ENCODE measurements at places on chromosomes 6 and 20. TPM values are rescaled to one million over a fixed set of nuclear protein-coding genes. Genes with fewer than 3 reads are reported as not detected.

DNA sequence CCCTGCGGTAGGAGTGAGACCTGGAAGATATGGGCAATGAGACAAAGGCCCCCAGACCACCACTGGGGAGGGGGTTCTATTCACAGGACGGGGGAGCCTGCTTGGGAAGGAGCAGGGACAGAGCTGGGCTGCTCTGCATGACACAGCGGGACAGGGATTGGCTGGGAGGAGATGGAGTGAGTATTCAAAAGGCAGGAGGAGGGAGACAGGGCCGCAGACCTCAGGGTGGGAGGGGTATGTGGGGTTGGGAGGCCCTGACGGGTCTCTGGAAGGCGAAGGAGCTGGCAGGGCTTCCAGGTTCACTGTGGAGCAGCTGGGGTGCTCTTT lies 60.8 kb upstream of the RPS6KA2 start:
- peak; percentile 79 for DNase-seq

DNA sequence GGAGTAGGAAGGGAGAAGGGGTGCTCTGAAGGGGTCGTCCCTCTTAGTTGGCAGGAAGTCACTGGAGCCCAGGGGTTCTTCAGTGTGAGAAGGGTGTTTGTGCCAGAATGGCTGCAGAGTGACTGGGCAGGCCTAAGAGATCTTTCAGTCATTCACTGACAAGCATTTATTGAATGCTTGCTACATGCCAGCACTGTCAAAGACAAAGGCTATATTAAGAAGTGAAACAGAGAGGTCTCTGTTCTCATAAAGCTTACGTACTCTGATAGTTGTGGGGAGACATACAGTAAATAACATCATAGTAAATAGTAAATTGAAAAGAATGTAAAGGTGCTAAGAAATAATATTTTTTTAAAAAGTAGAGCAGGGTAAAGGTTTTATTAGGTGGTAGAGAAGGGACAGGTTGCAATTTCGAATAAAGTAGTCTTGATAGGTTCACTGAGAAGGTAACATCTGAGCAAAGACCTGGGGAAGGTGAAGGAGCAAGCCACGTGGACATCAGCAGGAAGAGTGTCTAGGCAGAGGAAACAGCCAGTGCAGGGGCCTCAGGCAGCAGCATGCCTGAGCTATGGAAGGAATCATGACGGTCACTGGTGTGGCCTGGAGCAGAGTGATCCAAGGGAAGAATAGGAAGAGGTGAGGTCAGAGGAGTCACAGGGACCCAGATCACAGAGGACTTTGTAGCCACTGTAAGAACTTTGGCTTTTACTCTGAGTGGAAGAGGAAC lies 36.3 kb upstream of the RNF8 start:
- DNase-seq: no peak

GRCh38 chr6:35742842-35743241 lies 6.0 kb downstream of the ARMC12 start:
- DNase-seq: peak; percentile 84

DNA sequence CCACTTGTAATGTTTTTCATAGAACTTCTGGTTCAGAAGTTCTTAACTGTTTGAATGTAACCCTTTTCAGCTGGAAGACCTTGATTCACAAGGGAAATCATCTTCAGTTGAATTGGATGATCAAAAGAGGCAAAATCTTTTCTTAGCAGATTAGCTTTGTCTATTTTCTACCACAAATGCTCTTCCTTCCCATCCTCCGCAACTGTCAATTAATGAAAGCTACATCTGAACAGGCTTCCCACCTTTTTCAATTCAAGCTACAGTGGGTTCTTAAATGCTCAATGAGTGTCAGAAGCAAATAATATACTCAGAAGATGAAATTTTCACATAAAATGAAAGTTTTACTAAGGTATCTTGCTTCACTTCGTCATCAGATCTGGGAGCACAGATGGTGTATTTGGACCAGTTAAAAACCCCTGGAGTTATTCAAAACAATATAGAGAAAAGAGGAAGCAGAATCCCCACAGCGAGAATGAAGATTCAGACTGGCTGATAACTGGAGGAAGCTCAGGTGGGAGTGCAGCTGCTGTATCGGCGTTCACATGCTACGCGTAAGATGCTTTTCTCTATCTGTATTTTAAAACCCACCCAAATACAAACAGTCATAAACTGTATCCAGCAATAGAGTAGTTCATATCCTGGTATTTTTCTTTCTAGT lies 19.4 kb downstream of the QRSL1 start:
- no peak for DNase-seq

DNA sequence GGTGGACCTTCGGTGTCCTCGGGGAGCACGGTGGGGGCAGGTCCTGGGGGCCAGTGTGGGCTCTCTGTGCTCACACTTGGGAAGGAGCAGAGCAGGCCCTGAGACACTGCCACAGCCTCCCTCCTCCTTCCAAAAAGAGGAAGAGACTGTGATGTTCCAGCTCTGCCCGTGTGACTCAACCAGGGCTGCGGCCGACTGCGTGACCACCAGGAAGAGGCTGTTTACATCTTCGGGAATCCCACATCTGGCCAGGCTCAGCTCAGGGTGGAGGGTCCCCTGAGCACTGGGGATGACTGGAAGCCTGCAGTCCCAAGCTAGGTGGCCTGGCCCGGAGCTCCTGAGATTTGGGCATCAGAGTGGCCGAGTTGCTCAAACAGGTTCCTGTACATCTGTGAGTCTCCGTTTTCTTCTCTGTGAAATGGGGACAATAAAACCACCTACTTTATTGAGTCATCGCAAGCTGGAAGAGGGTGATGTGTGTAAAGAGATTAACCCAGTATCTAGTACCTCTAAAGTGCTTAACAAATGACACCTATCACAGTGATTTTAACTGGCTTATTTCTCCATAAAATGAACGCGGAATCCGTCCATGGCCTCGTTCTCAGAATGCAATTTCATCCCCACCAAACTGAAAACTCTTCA lies 242.1 kb downstream of the DLL1 start:
- DNase-seq: no peak

GRCh38 chr6:14135893-14136539 lies 18.4 kb downstream of the CD83 start:
- DNase-seq: no peak

- DNase-seq: peak; percentile 71
Measured at GRCh38 chr6:164097551-164098398, 683.3 kb downstream of the QKI start.

- no peak for DNase-seq
Measured at GRCh38 chr20:41308726-41309413, 8.7 kb downstream of the ZHX3 start.

GRCh38 chr20:50286174-50286511 lies 95.5 kb downstream of the CEBPB start:
- no peak for DNase-seq

- DNase-seq: no peak
Measured at GRCh38 chr6:100959280-100959679, 78.2 kb upstream of the ASCC3 start.

DNA sequence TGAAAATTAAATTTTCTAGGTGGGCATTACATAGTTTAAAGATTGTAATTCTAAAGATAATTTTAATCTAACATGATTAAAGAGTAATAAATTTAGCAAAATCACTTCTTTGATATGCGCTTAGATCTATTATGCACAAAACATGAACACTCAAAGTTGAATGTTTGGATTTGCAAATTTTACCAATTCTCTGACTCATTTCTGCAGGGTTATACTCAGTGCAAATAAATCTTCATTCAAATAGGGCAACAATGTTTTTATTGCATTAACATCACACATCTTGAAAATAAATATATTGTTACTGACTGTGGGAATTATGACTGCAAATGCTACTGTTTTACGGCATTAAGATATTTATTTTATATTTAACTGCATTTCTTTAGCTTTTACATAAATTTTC lies 110.7 kb downstream of the OGFRL1 start:
- no peak for DNase-seq

DNA sequence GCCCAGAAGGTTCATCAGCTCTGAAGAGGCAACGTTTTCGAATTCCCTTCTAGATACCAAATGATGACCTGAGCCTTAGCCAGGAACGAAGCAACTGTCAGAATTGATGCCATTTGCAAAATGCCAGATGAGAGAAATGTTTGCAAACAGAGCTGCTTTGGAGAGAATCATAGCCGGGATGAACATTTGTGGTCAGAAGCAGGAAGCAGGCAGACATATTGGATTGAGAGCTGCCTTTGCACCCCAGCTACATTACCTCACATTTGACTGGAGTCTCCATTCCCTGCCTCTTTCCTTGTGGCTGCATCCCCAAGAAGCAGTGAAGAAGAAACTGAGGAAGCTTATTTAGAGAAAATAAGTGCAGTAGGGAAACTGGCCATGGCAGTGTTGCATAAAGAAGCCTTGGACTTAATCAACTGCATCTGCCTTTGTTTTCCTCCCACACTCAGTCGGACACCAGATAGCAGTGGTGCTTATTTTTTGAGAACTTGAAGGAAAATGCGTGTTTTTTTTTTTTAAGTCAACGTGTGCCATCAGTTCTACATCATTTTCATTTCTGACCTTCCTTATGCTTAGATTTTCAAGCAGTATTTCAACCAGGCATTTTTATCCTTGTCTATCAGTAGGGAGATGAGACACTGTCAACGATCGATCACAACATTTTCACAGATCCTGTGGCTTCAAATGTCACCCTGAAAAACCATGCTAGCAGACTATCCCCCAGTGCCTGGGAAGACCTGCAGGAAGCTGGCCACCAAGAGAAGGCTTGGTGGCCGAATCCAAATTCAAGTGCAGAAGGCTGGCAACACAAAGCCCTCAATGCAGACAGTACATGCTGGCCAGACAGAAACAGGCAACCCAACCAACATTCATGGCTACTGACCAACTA lies 541.2 kb upstream of the JARID2 start:
- no peak for DNase-seq

DNA sequence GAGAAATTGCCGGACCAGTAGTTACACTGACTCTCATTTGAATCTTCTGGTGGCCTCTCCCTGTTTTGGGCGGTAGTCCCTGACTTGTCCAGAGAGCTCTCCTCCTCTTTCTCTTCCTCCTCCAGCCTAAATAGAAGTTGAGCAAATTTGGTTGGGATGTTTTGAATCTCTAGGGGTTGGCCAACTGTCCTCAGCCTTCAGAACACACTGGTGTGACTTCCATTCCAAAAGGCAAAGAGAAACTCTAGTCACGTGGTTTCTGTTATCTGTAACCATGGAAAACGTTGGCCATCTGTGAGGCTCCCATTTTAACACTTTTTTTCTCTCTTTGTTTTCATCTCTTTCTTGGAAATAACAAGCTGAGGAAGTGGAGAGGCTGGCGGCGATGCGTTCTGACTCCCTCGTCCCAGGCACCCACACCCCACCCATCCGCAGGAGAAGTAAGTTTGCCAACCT lies 275.3 kb downstream of the TBC1D7 start:
- no peak for DNase-seq

GRCh38 chr6:37302086-37302686 lies 44.2 kb upstream of the TMEM217 start:
- no peak for DNase-seq

DNA sequence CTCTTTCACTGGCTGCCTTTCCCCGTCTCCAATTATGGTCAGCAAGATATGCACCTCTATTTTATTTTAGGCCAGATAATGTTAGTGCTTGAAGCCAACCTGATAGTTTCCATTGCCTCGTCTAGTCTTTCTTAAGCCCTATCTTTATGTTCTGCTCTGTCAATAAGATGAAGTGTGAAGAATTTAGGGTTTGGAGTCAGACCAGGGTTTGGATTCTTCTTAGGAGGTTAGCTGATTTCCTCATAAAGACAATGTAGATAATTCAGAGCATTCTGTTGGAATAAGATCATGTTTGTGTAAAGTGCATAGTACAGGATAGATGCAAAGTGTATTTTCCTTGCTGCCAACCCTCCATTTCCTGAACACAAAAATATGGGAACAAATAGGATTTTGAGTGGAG lies 43.8 kb downstream of the PKIB start:
- no peak for DNase-seq

DNA sequence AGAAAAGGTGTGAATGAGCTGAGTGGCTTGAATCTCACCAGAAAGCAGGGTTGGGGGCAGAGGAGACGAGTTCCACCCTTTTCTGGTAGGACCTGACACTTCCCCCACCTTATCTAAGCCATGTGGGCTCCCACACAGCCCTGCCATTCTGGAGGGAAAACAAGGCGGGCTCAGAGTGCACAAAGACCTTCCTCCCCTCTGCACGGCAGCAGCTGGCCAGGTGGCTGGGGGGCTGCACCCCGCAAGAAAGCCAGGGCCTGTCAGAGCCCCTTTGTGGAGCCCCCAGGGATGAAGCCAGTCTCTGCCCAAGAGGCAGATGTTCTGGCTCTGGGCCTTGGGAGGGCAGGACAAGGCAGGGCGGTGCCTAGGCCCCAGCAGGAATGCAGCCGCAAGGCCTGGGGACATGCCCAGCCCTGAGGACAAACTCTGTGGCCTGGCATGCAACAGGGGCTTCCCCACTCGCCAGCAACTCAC lies 48.4 kb upstream of the DSN1 start:
- peak; percentile 81 for DNase-seq

GRCh38 chr20:22020201-22020600 lies 314.7 kb downstream of the PAX1 start:
- no peak for DNase-seq

GRCh38 chr6:11012976-11013720 lies 31.0 kb downstream of the ELOVL2 start:
- DNase-seq: no peak

DNA sequence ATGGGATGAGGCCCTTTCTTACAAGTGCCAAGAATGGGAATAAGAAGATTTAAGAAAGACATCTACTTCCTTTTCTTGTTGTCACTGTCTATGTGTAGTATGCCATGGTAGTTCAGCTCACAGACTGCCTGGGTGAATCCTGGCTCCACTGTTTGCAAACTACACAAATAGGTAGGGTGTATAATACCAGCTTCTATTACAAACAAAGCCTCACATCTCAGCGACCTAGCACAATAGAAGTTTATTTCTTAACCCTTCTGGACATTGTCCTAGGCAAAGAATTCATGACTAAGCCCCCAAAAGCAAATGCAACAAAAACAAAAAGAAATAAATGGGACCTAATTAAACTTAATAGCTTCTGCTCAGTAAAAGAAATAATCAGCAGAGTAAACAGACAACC lies 74.5 kb downstream of the LINC00237 start:
- no peak for DNase-seq

GRCh38 chr20:13042458-13042794 lies 33.7 kb downstream of the SPTLC3 start:
- no peak for DNase-seq

DNA sequence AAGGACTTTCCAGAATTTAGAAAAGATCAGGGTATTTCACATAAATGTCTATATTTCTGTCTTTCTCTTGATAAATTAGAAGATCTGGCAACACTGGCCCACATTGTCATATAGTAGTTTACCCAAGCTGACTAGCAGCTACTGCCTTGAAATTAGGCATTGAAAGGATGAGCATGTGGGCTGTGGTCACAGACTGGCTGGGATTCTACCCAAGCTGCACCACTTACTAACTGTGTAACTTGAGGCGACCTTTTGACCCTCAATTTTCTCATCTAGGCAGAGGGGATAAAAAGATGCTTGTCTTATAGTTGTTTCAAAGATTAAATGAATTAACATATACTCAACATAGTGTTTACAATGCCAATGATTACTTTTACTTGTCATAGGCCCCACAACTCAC lies 152.7 kb upstream of the BMP2 start:
- DNase-seq: no peak

The RGS19 gene
- 16.1 TPM for total RNA-seq

The RBCK1 gene
- total RNA-seq: 72.0 TPM

The TREML2 gene
- not detected for total RNA-seq

The MOCS1 gene
- total RNA-seq: 8.8 TPM

The SOBP gene
- 2.5 TPM for total RNA-seq

The HLA-F gene
- 0.48 TPM for total RNA-seq

The CNR1 gene
- total RNA-seq: 14.3 TPM

The FOXC1 gene
- total RNA-seq: 7.1 TPM

The CYP39A1 gene
- 3.9 TPM for total RNA-seq

The LRP11 gene
- 3.8 TPM for total RNA-seq
